ENCODE measurements at places on chromosomes 5 and 9. TPM values are rescaled to one million over a fixed set of nuclear protein-coding genes. Genes with fewer than 3 reads are reported as not detected.

UTP15 gene
- total RNA-seq, result 19.5 TPM

HSPB3 gene
- total RNA-seq, result 120 TPM

ST8SIA4 gene
- total RNA-seq, result 0.93 TPM

IFNA13 gene
- total RNA-seq, result not detected

GFPT2 gene
- total RNA-seq, result 5.5 TPM

TBCA gene
- 63.7 TPM for total RNA-seq

PLPPR1 gene
- total RNA-seq, result not detected

LHX3 gene
- total RNA-seq, result not detected

TBC1D13 gene
- 7.8 TPM for total RNA-seq

P4HA2 gene
- 5.8 TPM for total RNA-seq

DNA sequence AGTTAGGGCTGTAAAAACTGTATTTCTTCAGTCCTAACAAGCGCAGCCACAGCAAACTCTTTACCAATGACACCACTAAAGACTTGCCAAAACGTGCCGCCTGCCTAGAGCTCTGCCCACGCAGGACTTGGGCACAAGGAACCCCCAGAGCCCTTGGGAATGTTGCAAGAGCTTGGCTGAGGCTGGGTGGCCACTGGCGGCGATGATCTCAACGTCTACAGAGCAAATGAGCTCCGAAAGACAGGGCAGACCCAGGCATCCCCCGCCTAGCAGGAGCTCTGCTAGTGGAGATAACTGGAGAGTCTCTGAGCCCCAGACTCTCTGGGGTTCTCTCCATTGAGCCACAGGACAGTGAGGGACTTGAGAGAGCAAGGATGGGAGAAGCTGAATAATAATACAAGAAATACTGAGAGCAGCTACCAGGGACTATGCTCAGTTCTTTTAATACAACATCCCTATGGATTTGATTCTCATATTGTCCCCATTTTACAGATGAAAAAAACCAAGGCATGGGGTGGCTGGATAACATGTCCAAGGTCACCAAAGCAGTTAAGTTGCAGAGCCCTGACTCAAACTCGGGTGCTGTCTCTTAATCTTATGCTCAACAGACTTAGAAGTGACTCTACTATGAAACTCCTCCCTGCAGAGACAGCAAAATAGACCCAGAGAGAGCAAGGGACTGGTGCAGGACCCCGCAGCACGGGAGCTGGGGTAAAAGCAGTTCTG lies 32.5 kb downstream of the SHB start:
- no peak for DNase-seq

DNA sequence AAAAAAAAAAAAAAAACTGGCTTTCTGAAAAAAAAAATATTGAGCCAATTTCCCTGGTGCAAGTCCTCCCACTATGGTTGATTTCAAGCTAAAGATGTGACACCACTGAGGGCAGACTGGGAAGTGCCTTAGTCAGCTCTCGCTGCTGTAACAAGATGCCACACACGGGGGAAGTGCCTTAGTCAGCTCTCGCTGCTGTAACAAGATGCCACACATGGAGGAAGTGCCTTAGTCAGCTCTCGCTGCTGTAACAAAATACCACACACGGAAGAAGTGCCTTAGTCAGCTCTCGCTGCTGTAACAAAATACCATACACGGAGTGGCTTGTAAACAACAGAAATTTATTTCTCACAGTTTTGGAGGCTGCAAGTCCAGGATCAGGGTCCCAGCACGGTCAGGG lies 23.4 kb downstream of the BTNL9 start:
- no peak for DNase-seq

- no peak for DNase-seq
These were observed 216.8 kb upstream of the RGMB start for GRCh38 chr5:98556712-98557111.

DNA sequence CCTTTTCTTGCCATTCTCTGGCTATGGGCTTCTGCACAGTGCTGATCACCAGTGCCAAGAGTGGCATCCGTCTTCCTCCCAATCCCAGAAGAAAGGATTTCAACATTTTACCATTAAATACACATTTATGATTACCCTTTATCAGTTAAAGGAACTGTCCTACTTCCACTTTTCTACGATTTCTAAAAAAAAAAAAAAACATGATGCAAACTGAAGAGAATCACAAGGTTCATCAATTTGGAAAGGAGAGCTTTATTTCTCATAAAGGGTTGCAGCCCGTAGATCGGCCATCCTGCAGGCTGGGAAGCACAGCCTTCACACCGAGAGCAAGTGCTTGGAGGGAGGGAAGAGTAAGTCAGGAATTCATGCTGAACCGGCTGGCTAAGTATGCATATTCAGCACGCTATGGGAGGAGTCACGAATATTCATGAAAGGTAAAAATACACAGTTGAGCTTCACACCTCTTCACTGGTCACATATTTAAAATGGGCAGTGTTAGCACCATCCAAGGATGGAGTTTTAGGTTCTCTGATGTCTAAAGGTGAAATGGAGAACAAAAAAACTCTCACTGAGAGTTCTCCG lies 52.5 kb upstream of the SEMA4D start:
- DNase-seq, result no peak

DNA sequence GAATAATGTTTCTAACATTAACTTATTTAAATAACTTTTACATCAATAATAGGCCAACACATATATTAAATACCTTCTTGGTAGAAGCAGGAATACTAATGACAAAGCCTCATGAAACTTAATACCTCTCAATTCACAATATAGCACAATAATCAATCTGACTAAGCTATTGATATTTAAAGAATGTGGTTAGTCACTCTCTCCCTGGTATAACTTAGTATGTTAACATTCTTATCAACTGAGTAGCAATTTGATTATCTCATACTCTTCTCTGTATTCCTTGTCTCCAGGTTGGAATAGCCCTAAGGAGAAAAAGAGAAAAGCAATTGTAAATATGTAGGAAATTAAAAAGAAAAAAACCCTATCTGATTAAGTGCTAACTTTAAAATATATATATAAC lies 4.9 kb upstream of the PGGT1B start:
- no peak for DNase-seq

DNA sequence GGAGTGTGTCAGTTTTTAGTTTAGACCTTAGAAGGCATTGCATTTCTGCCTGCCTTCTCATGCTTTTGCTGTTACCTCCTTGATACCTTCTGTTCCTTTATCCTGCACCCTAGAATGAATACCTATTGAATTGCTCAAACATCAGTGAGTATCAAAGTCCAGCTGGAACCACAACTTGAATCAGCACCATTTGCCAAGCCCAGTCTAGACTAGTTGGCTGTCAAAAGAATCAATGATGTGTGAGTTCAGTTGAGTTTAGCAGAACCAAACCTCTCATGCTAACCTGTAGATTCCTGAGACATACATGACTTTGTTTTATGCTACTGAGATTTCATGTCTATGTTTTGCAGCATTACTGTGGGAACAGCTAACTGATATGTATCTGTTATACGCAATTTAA lies 116.6 kb downstream of the FAM170A start:
- DNase-seq, result no peak

DNA sequence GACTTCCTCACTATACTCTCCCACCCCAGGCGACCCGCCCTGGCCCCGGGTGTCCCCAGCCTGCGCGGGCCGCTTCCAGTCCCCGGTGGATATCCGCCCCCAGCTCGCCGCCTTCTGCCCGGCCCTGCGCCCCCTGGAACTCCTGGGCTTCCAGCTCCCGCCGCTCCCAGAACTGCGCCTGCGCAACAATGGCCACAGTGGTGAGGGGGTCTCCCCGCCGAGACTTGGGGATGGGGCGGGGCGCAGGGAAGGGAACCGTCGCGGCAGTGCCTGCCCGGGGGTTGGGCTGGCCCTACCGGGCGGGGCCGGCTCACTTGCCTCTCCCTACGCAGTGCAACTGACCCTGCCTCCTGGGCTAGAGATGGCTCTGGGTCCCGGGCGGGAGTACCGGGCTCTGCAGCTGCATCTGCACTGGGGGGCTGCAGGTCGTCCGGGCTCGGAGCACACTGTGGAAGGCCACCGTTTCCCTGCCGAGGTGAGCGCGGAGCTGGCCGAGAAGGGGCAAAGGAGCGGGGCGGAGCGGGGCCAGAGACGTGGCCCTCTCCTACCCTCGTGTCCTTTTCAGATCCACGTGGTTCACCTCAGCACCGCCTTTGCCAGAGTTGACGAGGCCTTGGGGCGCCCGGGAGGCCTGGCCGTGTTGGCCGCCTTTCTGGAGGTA lies 2.1 kb downstream of the CA9 start:
- no peak for DNase-seq

- DNase-seq, result no peak
These were observed 16.7 kb downstream of the CXXC5 start for GRCh38 chr5:139664727-139665351.

DNA sequence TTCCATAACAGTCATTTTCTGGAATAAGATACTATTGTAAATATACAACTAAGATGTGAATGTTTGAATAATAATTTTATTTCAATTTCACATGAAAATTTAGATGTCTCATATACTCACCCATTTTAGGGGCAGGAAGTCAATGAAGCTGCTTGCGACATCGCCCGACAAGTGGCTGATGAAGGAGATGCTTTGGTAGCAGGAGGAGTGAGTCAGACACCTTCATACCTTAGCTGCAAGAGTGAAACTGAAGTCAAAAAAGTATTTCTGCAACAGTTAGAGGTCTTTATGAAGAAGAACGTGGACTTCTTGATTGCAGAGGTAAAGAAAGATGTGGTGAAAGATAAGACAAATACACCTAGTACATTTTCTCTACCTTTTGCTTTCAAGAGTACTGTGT lies 8.6 kb downstream of the BHMT start:
- no peak for DNase-seq

DNA sequence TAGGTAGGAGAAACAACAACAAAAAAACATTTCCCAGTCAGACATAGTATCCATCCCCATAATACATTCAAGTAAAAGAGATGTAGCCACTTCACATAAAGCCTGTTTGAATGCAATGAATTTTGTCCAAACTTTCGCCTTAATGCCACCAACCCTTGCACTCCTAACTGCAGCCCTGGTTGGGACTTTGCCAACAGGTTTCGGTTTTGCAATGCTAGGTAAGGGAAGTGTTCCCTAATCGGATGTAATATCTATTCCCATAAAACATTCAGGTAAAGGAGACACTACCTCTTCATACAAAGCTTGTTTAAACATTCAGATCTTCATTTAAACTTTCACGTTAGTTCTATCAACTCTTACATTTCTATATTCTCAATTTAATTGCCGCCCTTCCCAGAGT lies 336.1 kb downstream of the DRD1 start:
- no peak for DNase-seq

- no peak for DNase-seq
These were observed 9.6 kb upstream of the PAPPA start for GRCh38 chr9:116144038-116144437.

DNA sequence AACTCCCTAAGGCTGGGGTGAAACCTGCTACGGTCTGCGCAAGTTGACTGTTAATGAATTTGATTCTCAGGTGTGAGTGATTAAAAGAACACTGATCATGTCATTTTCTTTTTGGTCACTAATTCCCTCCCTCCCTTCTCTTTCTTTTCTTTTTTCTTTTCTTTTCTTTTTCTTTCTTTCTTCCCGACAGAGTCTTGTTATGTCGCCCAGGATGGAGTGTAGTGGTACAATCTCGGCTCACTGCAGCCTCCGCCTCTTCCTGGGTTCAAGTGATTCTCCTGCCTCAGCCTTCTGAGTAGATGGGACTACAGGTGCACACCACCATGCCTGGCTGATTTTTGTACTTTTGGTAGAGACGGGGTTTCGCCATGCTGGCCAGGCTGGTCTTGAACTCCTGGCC lies 2.6 kb downstream of the ANXA1 start:
- no peak for DNase-seq

- DNase-seq, result no peak
These were observed 15.5 kb downstream of the SLC6A18 start for GRCh38 chr5:1240496-1241260.

DNA sequence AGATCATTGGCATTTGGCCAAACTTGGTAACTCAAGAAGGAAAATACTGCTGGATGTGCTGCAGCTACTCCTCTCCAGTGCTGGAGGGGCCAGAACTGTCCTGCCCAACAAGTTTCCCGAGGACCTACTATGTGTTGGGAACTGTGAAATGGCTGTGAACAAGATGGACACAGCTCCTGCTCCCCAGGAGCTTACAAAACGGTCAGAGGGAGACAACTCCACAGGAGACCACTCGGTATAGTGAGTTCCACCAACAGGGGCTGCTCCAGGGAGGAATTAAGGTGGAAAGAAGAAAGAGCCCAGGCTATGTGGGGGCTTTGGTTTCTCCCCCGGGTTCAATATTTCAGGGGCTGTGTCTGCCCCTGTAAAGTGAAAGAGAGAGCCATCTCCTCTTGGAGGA lies 78.8 kb downstream of the GNA14 start:
- DNase-seq, result no peak

GRCh38 chr9:119435076-119435475 lies 65.8 kb upstream of the BRINP1 start:
- DNase-seq, result no peak

DNA sequence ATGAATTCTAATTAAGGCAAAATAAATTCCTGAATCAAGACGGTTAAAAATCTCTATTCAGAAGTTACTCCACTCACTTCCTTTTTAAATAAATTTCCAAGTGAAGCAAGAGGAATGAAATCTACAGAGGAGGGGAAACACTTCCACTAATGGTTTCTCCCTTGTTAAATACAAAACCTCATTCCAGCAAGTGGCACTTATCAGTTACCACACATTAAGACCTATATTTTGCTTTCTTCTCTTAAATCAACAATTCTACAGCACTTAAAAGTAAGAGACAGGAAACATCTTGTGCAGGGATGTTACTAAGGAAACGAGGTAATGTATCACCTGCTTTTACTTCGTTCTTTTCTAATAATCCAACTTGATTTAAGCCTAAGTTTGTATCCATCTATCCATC lies 172.6 kb downstream of the RAPGEF6 start:
- no peak for DNase-seq

GRCh38 chr9:131868766-131869165 lies 128.9 kb upstream of the RAPGEF1 start:
- no peak for DNase-seq

DNA sequence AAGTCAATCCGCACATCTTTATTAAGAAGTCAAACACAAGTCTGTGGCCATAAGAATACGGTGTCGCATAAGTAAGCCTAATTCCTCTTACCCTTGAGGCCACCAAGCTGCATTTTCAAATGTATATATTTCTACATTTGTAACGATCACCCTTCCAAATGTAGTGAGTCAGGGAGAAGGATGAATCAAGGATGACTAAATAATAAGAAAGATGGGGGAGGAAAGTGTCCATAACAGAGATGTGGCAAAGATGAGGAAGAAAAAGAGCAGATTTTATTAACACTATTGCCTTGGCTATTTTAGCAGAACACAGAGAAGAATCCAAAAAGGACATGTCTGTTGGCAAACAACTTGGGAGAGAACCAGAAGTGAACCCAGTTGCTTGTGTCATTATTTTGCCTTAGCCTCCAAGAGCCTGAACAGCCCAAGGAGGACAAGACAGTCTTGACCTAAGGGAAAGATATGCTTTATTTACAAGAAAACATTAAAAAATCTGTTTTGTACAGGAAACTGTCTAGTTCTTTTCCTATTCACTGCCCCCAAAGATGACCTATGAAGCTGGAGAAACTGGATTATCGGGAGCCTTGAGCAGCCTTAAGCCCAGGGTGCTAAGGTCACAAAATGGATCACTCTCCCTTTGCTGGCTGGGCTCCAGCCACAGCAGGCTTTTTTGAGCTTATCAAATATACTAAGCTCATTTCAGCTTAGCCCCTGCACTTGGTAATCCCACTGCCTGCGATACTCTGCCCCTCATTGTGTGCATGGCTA lies 101.5 kb downstream of the PLCXD3 start:
- no peak for DNase-seq

All from gastrocnemius medialis (tissue), 4 donors.